Stimulated activated CD4-positive, alpha-beta T cell treated with anti-CD3 and anti-CD28 coated beads, Interleukin-12 subunit alpha, Interleukin-12 subunit beta, amount 100 ng/mL, for 48 hours (primary cell): ENCODE measurements at places on chromosomes 3 and 15.
A peak's percentile ranks its signal among the peaks of the same experiment; 100 is the strongest.

- no peak for DNase-seq
Measured at GRCh38 chr3:140816372-140817195, 125.1 kb upstream of the SLC25A36 start.

- DNase-seq: no peak
Measured at GRCh38 chr3:114460459-114460858, 166.6 kb downstream of the TIGIT start.

DNA sequence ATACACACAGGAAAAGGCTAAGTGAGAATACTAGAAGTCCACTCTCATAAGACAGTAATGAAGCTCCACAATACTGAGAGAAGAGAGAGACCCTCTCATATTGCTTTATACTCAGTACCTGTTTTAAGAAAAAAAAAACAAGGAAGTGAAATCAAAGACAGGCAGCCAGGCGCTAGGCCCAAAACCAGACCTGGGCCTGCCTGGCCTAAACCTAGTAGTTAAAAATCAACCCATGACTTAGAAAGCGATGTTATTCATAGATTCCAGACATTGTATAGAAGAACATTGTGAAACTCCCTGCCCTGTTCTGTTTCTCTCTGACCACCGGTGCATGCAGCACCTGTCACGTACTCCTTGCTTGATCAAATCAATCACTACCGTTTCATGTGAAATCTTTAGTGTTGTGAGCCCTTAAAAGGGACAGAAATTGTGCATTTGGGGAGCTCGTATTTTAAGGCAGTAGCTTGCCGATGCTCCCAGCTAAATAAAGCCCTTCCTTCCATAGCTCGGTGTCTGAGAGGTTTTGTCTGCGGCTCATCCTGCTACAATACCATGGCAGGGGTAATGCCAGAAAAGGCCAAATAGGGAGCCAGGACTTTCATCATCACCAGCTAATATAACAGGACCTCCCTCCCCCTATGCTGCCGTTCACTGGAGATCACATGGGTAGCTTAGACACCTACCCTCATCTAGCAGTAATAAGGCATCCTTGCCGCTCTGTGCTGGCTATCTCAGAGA is 1294.1 kb downstream of the NSUN3 start:
- DNase-seq: no peak

- no peak for DNase-seq
Measured at GRCh38 chr3:126100634-126101301, 16.8 kb upstream of the SLC41A3 start.

DNA sequence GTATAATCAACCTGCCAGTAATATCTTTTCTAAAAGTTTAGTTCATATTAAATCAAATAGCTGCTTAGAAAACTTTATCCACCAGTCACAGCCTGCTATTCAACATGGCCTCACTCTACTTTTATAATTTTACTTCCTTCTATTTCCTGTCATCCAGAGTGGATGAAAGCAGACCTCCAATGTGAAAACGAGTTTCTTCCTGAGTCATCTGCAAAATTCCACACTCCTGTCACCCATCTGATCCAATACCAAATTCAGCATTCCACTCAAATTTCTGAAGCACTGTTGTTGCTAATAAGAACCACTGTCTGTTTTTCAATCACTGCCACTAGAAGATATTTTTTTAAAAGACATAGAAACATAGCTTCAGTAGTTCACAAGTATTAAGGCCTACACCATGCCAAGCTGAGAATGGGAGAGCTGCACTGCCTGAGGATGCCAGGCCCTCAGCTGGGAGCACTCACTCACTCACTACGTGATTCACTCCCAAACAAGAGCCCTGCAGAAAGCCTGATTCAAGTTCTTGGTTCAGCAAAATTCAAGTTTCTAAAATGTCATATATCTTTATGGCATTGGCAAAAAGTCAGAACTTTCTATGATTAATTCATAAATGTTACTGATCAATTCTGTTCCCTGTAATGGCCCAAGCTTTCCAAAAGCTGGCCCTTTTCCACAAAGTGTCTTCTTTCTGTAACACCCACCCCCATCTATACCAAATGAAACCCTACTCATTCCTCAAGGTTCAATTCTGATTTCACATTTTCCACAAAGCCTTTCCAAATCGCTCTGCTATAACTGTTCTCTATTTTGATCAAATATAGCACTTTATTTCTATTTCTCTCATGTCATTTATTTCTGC is 82.9 kb downstream of the FSIP1 start:
- no peak for DNase-seq

GRCh38 chr3:177538048-177538749 is 340.9 kb upstream of the TBL1XR1 start:
- no peak for DNase-seq

DNA sequence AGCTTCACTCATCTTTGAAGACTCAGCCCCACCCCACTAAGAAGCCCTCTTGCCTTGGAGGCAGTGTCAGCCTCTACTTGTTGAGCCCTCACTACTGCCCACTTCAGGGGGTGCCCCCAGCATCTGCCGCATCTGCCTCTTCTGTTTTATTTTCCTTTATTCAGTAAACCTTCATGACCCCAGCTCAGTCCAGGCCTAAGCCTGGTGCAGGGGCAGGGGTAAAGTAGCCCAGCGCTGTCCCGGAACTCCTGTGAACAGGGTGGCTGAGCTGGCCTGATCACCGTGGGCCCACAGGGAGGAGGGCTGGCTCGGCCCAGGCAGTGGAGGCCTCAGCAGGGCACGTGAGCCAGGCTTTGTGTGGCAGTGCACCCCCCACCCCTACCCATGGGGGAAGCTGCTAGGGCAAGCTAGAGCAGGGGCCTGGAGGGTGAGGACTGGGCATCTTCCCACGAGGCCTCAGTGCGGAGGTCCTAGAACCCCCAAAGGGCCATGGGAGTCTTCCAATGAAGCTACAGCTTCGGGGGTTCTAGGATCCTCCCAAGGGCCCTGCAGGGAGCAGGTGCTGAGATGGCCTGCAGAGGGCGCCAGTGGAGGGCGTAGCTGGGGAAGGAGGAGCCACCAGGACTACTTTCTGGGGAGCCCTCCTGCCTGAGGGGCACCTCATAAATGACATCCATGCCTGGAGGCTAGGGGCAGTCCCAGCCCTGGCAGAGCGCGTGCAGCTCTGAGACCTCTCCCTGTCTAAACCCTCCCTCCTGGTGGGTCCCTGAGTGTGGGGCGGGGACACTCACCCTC is 36.0 kb downstream of the TSPAN3 start:
- DNase-seq: peak; percentile 42

GRCh38 chr3:195227871-195228270 is 43.1 kb downstream of the XXYLT1 start:
- DNase-seq: no peak

DNA sequence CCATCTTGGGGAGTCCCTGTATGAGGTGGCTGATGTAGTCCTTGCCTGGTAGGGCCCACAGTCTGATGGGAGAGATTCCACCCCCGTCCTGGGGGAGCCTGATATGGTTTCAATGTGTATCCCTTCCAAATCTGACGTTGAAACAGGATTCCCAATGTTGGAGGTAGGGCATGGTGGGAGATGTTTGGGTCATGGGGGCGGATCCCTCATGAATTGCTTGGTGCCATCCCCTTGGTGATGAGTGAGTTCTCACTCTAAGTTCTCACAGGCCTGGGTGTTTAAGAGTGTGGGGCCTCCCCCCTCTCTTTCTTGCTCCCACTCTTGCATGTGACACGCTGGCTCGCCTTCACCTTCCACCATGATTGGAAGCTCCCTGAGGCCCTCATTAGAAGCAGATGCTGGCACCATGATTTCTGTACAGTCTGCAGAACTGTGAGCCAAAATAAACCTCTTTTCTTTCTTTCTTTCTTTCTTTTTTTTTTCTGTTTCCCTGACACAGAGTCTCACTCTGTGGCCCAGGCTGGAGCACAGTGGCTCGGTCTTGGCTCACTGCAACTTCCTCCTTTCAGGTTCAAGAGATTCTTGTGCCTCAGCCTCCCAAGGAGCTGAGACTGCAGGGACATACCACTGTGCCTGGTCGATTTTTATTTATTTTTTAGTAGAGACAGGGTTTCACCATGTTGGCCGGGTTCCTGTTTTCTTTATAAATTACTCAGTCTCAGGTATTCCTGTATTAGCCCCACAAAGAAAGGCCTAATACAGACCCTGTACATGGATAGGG is 28.6 kb downstream of the ITGA11 start:
- DNase-seq: no peak
